ENCODE measurements at places on chromosomes 7 and 10.

DNA sequence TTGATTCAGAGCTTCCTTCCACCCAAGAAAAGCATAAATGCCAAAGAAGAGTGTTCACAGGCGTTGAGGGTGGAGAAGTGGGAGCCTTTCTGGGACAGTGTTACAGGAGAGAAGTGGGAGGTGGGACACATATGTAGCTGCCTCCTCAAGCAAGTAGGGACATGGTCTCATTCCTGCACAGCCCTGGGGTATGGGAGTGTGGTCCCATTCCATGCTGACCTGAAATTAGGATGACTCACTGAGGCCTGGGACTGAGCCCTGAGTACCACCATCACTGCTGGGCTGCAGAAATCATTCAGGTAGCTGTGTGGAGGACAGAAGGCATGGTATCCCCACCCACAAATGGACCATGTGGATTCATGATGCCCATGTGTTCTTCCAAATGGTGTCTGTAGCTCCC lies 17.4 kb upstream of the SFTPA1 start:
- no peak for DNase-seq

- no peak for DNase-seq
Measured at GRCh38 chr10:28801247-28801646, 123.9 kb downstream of the BAMBI start.

- DNase-seq, result peak; percentile 26
Measured at GRCh38 chr10:12605580-12606405, 256.4 kb downstream of the CAMK1D start.

GRCh38 chr7:81608748-81609382 lies 161.0 kb downstream of the HGF start:
- no peak for DNase-seq

GRCh38 chr7:94697035-94697974 lies 41.4 kb upstream of the SGCE start:
- DNase-seq, result no peak

- peak; percentile 30 for DNase-seq
Measured at GRCh38 chr7:94620703-94621118, 35.2 kb downstream of the SGCE start.

DNA sequence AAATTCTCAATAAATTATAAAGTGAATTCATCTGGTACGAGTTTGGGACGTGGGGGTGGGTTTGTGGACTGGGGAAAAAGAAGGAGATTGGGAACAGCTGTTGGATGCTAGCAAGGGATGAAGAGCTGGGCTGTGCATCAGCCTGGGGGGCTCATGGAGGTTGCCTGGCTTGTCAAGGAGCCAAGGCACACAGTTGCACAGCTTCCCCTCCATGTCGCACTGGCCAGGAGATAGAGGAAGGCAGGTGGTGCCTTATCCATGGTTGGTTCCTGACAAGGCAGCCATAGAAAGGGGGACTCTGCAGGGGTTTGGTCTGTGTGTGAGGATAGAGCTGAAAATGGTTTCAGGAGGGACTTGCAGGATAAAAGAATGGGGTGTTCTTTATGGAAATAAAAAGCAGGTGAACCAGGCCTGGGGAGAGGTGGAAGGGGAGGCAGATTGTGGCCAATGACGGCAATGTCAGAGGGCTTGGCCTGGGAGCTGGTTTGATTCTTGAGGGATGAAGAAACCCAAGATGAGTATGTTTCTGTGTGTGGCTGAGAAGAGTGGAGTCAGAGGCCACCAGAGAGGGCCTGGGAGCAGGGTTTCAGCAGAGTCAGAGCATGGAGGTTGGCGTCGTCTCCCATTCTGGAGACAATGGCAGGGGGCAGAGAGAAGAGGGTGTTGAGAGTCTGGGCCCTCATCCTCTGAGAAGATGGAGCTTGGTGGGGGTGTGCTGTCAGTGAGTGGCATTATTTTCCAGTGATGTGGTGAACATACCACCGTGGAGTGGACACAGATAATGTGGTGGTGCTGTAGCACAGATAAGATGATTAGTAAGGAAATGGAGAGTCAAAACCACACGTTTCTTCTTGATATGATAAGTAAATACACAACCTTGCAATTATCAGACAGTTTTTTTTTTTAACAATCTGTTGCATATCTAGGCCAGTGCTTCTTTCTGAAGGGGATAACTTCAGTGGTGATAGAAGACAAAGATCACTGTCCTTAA lies 108.2 kb downstream of the PTPN20 start:
- DNase-seq, result no peak

- no peak for DNase-seq
Measured at GRCh38 chr7:3143869-3144775, 100.5 kb upstream of the CARD11 start.

GRCh38 chr10:49700997-49701396 lies 21.5 kb downstream of the C10orf53 start:
- DNase-seq, result no peak

DNA sequence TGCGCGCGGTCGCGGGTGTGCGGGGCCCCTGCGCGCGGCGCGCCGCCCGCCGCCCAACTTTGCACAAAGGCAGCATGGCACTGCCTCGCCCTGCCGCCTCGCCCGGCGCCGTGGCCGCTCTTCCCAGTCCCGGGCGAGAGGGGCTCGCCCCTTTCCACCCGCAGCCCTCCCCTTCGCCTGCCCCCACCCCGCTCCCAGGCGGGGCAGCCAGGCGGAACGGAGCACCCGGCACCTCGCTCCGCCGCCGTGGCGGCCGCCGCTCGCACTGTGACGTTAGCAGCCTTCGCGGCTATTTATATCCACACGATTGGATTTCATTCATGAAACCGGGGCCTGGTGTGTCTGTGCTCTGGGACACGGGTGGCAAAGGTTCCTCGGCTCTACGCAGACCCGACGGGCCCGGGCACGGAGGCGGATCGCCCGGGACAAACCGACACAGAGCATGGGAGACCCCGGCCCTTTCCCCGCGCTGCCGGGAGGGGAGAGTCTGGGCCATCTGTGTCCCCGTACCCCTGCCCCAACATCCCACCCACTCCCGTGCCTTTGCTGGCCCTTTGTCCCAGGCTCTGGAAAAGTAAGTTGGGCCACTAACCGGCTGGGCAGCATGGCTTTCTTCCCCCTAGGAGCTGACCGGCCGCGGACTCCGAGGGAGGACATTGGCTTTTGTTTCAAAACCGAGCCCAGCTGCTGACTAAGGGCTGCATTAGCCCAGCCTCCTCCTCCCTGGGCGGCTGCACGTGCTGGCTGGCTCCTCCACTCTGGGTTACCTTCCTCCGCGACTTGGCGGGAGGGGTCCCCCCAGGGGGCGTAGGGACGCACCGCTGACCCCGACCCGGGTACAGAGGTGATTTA lies at the start of gene RHOBTB1:
TSS of gene RHOBTB1 (minus strand) at position 128 of the 852 bp plus-strand sequence. CDS start 32,643 bp downstream, outside the sequence.
- no peak for DNase-seq

DNA sequence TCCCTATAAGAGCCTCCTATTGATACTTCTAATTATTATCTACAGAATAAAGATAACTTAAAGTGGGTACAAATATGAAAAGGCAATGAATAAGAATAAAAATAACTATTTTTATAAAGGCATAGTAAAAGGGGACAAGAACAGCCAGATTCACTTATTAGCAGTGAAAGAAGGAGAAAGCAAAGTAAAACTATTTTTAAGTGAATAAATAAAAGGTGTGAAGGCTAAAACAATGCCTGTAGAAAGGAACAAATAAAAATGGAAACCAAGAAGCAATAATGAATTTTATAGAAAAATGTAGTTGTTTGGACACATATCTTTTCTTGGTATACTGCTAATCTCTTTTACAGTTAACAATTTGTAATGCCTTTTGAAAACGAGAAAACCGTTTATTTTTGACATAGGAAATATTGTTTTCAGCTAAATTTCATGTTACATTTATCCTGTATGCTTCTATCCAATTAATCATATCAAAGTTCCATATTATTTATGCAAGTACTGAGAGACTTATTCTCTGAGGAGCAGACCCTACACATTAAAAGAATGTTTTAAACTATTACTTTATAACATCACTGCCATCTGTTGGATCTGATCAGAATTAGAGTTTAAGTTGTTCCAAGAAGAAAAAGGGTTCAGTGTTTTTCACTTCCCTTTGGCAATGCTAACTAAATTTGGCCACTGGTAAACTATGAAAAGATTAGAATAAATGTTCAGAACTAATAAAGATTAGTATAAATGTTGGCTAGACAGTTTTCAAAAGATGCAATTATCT lies 59.1 kb downstream of the ARMC3 start:
- DNase-seq, result no peak

- no peak for DNase-seq
Measured at GRCh38 chr7:27181795-27182275, 3.2 kb downstream of the HOXA11 start.

DNA sequence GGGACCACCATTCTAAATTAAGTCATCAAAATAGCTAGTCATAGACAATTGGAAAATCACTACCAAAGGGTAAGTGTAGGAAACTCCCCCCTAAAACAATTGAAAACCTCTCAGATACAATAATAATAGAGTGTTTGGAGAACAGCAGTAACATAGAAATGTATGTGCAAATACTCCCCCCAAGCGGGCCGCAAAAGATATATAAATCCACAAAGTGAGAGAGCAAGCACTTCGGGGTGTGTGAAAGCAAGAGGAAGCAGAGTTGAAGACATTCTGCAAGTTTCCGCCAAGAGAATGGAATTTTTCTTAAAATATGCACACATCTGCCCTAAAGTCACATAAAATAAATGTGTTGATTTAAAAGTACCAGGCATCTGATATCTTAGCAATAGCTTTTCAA lies 33.3 kb downstream of the CHCHD3 start:
- no peak for DNase-seq

GRCh38 chr10:49387071-49387470 lies 8.8 kb downstream of the DRGX start:
- no peak for DNase-seq

GRCh38 chr7:128961030-128961659 lies 23.4 kb downstream of the IRF5 start:
- DNase-seq, result no peak

DNA sequence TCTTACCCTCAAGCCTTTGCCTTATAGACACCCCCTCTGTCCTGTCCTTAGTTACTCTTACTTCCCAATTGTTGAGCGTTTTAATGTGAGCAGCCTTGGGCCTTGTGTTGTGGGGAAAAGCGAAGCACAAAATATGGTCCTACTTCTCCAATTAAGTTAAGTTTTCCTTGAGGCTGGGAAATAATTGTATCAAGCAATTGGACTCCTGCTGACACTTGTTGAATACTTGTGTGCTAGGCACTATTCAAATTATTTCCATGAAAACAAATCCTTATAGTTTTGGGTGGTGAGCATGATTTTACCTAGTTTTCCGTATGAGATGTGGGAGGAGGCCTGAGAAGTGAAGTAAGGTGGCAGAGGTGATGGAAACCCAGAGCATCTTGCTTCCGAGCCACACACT lies 5.4 kb upstream of the ZNF783 start:
- no peak for DNase-seq

GRCh38 chr10:8489232-8489631 lies 434.7 kb downstream of the GATA3 start:
- no peak for DNase-seq

DNA sequence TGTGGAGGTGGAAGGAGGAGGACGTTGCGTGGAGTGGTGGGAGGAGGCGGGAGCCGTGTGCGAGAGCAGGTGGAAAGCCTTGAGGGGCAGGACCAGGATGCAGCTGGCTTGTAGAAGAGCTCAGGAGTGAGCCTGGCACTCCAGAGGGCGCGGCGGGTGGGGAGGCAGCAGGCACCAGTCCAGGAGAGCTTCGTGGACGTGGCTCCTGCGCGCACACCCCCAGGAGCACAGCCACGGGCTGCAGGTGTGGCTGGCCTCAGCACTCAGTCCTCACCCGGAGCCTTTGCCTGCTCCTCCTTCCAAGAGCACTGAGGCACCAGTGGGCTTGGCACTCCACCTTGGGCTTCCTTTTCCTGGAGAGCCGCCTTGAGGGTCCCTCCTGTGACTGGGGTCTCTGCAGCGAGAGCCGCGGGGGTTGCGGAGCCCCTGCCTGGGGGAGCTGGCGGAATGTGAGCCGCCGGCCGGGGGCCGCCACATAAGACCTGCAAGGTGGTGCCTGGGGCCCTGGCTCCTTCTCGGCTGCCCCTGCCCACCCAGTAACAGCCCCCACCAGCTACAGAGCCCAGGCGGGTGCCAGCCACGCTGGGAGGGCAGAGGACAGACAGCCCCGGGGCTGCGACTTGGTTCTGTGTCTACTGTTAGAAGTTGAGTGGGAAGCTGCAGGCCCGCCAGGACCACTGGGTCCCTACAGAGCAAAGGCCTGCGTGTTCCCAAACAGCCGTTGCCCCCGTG lies 11.1 kb downstream of the MAFK start:
- no peak for DNase-seq

- DNase-seq, result no peak
Measured at GRCh38 chr10:60480865-60481563, 91.3 kb upstream of the ANK3 start.

- no peak for DNase-seq
Measured at GRCh38 chr10:100600218-100600617, 64.5 kb downstream of the HIF1AN start.

DNA sequence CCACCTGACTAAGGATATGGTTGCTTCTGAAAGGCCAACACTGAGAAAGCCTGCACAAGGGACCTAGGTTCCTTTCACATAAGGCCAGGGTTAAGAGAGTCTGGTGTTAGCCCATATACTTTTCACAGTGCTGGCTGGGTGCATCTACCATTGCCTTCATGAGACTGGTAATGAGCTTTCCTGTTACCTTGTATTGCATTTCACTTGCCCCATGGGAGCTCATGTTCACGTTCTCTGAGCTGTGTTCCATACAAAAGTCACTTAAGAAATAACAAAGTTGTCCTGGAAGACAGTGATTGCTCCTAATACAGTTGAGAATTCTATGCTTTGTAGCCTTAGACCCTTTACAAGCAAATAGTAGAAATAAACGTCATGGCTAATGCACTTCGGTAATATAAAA lies 337.8 kb upstream of the TEX47 start:
- DNase-seq, result no peak

DNA sequence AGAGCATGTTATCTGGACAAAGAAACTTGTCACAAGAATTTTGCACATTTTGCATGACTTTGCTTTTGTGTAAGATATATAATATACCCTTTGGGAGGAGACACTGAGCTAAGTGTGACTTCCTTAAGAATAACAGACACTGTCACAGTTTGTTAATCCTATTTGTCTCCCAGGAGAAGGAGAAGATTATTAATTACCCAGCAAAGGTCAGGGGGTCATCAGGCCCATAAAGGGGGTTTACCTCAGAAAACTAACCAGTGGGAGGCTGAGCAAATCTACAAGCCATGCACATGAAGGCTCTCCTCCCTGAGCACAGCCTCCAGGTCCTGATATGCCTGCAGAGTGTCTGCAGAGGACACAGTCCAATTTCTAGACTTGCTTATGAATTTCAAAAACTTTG lies 10.1 kb upstream of the MET start:
- DNase-seq, result no peak

Measured in stimulated activated CD4-positive, alpha-beta T cell treated with anti-CD3 and anti-CD28 coated beads, TNF-alpha, amount 100 ng/mL, for 48 hours (primary cell).